ENCODE measurements at places on chromosomes 4 and X.

GRCh38 chr4:173488656-173489055 is 41.4 kb downstream of the HAND2 start:
- no peak for DNase-seq

DNA sequence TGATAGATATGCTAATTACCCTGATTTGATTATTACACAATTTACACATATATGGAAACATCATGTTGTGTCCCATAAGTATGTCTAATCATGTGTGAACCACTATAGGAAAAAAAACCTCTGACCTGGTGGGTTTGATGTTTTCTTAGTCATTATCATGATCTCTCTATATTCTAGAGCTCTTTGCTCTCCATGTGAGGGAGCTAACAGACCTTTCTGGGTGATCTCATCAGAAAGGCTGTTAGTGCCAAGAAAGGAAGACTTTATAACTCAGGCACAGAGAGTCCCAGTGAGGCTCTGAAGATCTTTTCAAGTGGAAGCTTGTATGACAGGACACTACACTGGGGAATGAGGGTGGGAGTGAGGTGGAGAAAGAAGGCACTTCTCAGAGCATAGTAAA is 527.7 kb upstream of the MAGEB2 start:
- peak; percentile 42 for DNase-seq

DNA sequence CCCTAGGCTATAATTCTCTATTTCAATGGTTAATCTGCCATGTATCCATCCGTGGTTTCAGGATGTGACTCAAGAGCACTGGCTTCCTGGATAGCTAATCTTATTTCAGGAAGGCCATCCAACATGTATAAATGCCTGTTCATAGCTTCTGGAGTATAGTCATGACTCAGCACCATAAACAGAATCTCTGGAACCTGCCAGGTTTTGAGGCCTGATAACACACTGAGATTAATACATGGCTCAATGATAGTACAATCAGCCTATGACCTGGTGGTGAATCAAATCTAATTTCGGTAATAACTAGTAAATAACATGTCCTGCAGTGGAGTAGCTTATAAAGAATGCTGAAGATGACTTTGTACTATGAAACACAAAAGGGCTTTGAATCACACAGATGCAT is 5.7 kb upstream of the IL13RA2 start:
- DNase-seq, result no peak

GRCh38 chr4:111943796-111944203 is 201.5 kb upstream of the FAM241A start:
- no peak for DNase-seq
